HepG2 (cell line): ENCODE measurements at places on chromosomes 6 and 20. TPM values are rescaled to one million over a fixed set of nuclear protein-coding genes. Genes with fewer than 3 reads are reported as not detected.

EEF1A2 gene
- total RNA-seq, result 0.36 and 0.44 TPM in 2 replicates

HLA-DQA1 gene
- total RNA-seq, result not detected in 2 replicates

PTCRA gene
- total RNA-seq, result not detected in 2 replicates

LY6G6D gene
- total RNA-seq, result not detected in 2 replicates

SYNCRIP gene
- total RNA-seq, result 112 and 183 TPM in 2 replicates

HLA-DQB1 gene
- not detected in 2 replicates for total RNA-seq

FAM83D gene
- total RNA-seq, result 64.0 and 76.5 TPM in 2 replicates
